ENCODE measurements at places on chromosomes 13 and 19.

- peak; percentile 96 for DNase-seq
Observed at GRCh38 chr13:43153436-43154090, 130.2 kb downstream of the DNAJC15 start.

- DNase-seq, result peak; percentile 64
Observed at GRCh38 chr19:19540064-19540714, 2.1 kb downstream of the CILP2 start.

DNA sequence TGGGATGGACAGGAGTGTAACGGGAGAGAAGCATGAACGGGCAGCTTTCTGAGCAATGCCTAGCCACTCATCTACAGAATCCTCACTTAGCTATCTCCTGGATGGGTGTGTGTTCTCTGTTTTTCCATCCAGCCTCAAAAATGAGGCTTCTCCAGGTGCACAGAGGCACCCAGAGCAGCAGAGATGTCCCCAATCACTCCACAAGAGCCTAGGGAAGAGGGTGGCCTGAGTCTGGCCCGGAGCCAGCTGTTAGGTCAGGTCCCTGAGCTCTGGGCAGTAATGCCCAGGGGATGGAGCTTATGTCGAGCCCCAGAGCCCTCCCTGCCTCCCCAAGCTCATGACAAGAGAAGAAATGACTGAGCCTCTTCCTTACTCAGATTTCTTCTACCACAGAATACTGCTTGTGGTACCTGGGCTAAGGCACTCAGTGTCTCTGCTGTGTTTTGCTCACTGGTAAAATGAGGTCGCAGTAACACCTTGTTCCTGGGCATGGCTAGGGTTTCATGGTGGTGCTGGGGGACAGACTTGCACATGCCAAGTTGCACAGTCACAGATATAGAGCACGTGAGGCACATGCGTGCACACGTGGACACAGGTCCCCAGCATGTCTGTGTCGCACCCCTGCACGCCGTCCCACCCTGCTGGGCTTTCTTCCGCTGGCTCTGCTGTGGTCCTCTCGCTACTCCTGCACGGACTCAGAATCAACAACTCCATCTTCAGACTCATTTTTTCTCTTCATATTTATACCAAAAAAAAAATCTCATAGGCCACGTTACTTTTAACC lies 86.6 kb upstream of the SOX1 start:
- no peak for DNase-seq

- DNase-seq, result no peak
Observed at GRCh38 chr19:46586294-46586693, 14.8 kb upstream of the CALM3 start.

- no peak for DNase-seq
Observed at GRCh38 chr13:90719461-90719860, 628.0 kb upstream of the MIR17HG start.

DNA sequence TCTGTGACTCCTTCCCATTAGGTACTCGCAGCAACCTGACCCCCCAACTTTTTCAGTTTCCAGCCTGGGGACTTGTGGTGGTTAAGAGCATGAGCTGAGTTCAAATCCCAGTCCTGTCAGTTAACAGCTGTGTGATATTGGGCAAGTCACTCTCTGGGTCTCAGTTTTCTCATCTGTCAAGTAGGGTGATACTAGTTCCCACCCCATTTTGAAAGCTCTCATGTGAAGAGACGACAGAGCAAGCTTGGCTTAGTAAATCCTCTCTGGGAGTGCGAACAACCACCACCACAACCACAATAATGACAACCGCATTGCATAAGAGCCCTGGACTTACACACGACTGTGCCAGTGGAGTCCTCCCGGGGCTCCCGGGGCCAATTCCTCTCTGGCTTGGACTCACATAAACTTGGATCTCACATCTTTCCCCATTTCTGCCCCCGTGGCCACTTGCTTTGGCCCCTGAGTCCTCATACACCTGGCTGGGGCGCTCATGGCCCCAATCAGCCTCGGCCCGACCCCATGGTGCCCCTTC lies 454 bp downstream of the BLVRB start:
- DNase-seq, result peak; percentile 79

Measured in EH (cell line).